ENCODE measurements at places on chromosomes 12 and 14.

DNA sequence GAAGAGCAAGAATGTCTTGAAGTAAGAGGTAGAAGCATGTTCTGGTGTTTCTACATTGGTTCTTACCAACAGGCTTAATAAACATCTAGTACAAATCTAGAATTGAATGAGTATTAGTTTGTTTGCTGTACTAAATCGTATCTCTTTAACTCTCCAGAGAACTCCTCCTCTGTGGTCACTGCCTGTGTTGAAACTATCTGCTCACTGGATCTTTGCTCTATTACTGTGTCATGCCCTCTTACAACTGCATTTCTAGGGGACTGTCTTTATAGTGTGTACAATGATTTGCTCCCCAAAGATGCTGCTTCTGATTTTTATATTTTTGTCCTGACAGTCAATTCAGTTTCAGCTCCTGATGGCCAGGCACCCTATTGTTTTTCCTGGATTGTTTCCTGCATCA is 50.1 kb upstream of the E2F7 start:
- no peak for DNase-seq

GRCh38 chr12:116194935-116195431 is 82.5 kb downstream of the MED13L start:
- DNase-seq, result no peak

DNA sequence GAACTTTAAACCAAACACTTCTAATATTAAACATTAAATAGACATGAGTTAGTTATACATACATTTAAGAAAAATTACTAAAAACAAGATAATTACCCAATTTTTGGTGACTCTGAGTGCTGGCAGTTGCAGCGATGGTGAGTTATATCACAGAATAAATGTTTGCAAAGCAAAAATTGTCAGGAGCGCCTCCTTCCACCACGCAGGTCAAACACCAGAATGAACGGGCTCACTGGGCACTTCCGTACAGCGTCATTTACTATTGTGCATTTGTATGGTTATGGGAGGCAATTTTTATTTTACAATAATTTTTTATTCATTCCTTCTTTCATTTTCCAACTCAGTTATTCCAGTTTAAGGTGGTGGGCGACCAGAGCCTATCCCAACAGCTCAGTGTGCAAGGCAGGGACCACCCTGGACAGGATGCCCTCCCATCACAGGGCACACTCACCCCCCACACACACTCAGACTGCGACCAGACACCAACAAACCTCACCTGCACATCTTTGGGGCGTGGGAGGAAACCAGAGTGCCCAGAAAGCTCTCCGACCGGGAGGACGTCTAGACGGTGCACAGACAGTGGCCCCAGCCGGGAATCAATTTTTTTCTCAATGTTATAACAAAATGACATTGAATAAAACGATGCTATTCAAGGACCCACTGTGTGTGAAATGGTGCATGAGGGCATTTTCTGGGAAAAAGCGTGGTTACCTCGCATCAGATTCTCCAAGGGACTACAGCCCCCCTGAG is 67.2 kb downstream of the TESC start:
- DNase-seq, result no peak

DNA sequence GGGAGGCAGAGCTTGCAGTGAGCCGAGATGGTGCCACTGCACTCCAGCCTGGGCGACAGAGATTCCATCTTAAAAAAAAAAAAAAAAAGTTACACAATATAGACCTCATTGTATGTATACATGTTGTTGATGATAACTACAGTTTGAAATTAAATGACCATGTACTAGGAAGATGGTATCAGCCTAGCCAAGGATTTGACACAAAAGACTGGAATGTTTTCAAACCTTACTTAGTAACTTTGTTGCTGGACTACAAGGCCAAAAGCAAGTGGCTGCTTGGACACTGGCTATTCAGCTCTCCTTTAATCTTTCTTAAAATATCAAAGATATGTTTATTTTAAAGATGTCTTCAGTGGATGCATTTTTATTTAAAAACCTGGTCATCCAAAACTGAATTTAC is 18.9 kb upstream of the NUDT4 start:
- DNase-seq, result no peak

DNA sequence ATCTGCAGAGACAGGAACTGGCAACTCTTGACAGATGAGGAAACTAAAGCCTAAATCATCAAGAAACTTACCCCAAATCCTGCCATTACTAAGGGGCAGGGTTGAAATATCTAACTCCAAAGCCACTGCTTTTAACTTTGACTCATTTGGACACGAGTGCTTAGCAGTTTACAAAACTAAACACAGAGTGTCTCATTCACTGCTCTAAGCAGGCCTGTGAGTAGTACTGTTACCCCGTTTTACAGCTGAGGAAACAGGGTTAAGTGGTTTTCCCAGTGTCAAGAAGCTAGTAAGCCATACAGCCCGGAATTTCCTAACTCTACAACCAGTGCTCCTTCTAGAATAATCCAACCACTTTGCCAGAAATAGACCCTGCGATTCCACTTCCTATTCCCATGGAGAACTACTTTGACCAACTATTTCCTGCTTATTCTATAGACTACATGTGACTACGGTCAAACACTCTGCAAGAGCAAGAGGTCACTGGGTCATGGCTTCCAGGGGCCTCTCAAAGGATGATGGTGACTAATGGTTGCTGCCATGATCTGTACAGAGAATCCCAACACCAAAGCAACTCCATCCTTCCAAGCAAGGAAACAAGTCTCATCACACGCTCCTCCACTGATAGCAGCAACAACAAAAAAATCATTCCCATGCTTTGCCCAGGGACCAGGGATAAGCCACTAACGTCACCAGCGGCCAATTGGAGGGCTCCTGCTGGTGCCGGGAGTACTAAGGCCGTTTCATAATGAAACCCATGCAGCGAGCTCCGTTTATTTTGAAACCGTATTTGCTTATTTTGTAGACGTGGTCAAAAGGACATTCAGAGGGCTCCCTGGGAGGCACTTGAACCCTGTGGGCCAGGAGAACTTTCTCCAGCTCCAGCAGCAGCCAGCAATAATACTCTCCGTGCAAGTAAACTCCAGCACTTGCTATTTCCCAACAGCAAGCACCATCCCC is 56.3 kb downstream of the NUAK1 start:
- DNase-seq, result no peak

DNA sequence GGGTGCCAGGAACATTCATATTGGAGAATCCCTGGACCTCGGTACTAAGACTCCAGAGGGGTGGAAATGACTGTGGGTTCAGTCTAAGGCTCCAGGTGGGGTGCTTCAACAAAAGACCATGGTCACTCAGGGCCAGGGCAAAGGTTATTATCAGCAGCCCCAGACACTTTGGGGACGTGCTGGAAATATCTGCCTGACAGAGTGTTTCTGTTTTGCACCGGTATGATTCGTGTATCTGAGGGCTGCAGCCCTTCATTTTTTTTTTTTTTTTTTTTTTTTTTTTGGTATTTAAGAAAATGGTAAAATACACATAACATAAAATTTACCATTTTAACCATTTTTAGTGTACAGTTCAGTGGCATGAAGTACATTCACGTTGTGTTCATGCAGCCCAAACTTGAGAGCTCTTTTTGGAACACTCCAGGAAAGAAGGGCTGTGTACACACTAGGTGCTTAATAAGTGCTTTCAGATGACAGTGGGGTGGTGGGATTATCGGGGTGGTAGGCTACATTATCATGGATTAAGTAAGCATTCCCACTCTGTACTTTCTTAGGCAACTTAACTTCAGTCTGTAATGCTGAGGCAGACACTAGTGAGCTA is 120.3 kb downstream of the CHST11 start:
- no peak for DNase-seq

GRCh38 chr12:66359300-66359699 is 57.0 kb downstream of the HELB start:
- no peak for DNase-seq

- no peak for DNase-seq
Measured at GRCh38 chr14:59483363-59483762, 845 bp downstream of the L3HYPDH start.

DNA sequence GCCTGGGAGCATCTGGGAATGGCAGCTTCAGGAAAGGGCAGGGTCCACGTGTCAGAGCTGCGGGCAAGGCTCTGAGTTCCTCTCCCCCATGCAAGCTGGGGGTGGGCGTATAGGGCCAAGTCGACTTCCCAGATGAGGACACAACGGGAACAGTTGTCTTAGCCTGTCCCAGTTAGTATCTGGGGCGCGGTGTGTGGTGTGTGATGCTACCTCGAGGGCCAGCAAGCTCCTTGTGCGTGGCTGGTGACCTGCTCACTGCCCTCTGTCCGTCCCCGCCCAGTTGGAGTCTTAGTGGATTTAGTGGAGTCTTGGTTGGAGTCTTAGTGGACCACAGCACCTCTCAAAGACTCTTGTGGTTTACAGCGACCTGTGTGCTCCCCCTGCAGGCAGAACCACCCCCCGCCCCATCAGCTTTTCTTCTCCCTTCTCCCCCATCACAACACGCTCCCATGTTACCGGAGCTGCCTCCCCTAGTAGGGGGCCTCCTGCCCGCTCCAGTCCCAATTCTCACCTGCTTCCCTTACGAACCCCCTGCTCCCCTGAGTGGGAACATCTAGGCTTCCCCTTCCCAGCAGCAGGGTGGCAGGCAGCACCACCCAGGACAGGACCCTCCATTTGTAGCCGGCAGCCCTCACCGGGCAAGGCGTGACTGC is 8.7 kb downstream of the ASPG start:
- no peak for DNase-seq

DNA sequence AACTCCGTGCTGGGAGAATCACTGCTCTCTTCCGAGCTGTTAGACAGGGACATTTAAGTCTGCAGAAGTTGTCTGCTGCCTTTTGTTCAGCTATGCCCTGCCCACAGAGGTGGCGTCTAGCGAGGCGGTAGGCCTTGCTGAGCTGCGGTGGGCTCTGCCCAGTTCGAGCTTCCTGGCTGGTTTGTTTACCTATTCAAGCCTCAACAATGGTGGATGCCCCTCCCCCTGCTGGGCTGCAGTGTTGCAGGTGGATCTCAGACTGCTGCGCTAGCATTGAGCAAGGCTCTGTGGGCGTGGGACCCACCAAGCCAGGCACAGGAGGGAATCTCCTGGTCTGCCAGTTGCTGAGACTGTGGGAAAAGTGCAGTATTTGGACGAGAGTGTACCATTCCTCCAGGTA is 43.7 kb downstream of the GPR137C start:
- DNase-seq, result no peak

- DNase-seq, result no peak
Measured at GRCh38 chr12:100401660-100402059, 44.8 kb downstream of the SLC17A8 start.

DNA sequence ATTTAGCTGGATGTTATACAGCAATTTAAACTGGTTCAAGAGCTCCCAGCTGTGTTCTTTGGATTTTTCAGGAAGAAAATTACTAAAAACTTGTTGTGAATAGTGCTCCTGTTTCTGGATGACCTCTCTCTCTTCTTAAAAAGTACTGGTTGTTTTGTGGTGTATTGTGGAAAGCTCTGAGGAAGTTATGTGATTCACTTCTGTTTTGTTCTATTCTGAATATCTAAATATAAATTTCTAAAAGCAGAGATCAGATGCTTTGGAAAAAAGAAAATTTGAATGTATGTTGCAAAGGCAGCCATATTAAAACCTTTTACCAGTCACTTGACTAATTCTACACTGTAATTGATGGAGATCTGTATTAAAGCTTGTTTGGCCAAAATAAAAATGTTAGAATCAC is 3.4 kb upstream of the C3AR1 start:
- no peak for DNase-seq

DNA sequence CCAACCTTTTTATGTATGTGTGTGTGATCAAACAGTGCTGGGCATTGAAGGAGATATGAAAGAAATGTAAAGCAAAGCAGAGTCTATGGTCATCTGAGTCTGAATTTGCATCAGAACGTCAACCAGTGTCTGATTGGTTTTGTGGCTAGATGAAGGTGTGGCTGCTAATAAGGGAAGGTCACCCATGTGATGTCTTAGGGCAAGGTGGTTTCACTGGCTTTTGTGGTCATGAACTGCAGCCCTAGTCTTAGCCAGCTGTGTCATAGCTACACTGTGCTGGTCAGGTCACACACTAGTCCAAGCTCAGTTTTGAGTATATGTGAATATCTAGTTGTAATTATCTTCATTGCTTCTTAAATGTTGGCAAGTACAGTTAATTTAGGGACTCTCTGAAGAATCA is 105.8 kb downstream of the TGFB3 start:
- DNase-seq, result no peak

DNA sequence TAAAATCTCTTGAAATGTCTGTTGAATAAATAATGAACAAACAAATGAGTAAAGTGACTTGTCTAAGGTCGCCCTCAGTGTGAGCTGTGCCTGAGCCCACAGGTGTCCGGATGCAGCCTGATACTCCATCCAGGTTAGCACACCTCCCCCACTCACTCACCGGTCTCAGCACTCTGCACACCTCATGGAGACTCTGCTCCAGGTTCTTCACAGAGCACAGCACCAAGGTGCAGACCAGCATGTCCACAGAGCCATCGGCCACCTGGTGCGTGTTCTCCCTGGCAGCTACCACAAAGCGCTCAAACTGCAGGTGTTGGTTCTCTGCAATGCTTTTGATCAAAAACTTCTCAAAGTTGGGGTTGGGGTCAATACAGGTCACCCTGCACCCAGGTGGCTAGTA is 4.1 kb upstream of the KRT7 start:
- DNase-seq, result no peak

- DNase-seq, result no peak
Measured at GRCh38 chr12:122082621-122083356, 4.2 kb downstream of the MLXIP start.

Measured in activated T-helper 1 cell treated with Interleukin-2 at 50 U/mL for 16 hours (primary cell).